NCI-H2107 (cell line): ENCODE measurements at places on chromosomes 6 and 20.

- DNase-seq: no peak
Observed at GRCh38 chr6:30795549-30796293, 51.4 kb upstream of the IER3 start.

- no peak for DNase-seq
Observed at GRCh38 chr20:50794181-50794845, 548 bp upstream of the BCAS4 start.

GRCh38 chr20:21505810-21506530 lies 7.9 kb downstream of the NKX2-2 start:
- DNase-seq: no peak

DNA sequence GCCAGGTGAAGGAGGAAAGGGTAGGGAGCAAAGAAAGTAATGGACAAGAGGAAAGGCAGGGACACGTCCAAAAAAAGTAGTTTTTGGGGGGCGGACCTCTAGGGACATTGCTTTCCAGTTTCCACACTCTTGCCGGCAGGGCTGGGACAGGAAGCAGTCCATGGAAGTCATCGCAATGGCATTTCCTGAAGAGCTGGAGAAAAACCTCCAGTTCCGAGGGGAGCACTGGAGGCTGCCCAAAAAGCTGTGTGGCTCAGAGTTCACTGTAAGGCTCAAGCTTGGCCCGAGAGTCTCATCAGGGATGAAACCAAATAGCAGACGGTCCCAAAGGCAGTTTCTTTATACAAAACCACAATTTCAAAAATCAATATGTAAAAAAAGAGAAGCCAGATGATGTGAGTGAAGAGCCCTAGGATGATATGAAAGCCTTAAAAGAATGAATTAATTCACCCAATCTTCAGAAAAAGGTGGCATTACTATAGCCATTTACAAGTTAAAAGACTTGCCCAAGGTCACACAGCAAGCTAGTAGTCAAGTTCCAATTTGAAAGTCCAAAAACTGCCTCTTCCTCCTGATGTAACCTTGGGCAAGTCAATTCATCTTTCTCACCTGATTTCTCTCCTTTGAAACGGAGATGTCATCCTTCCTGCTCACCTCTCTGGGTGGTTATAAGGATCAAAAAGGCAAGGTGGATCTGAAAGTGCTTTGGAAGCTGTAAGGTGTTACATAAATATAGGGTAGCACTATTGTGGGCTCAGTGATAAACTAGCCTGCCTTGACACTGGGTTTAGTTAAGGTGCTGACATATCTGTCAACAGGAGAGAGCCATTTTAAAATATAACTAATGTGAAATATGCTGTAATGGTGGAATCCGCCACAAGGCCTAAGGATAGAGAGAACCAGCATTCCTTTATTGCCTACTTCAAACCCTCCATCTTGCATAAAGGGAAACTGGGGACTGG lies 9.1 kb downstream of the BCL2L1 start:
- no peak for DNase-seq
